ENCODE measurements at places on chromosomes 1 and 21.

GRCh38 chr1:248696261-248696660 is 6.3 kb downstream of the OR14I1 start:
- DNase-seq, result no peak

DNA sequence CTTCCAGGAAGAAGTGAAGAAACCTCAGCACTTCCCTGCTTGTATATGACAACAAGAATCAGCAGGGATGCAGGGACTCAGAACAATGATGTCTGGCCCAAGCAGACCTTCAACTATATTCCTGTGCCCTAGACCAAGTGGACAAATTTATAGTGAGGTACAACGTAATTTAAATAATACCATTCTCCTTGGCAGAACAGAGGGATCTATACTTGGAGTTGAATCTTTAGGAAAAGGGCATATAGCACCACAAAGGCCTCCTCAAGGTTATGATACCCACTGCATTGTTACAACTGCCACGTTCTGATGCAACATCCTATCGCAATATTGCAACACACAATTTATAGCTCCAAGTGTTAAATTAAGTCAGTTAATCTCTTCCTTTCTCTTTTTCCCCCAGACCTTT is 29.1 kb upstream of the GFI1 start:
- DNase-seq, result no peak

GRCh38 chr1:116886291-116886878 is 23.3 kb upstream of the PTGFRN start:
- no peak for DNase-seq

GRCh38 chr1:217088521-217089284 is 365.5 kb upstream of the ESRRG start:
- DNase-seq, result no peak

- no peak for DNase-seq
These were observed 36.1 kb downstream of the PHC2 start for GRCh38 chr1:33394770-33395169.

DNA sequence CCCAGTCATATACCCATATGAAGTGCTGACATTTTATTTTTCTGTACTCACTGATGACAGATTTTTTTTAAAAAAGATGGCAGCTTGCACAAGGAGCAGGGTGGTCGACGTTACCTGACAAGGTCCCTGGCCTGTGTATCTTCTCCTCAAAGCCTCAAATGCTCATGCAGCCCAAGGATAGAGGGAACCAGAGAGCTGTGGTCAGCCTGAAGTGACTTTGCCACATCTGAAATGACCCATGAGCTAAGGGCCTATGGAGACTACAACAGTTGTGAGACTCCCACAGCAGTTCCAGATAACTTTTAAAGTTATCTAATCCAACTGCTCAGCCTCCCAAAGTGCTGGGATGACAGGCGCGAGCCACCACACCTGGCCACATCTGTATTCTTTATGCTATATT is 131.1 kb downstream of the GLUL start:
- DNase-seq, result no peak

DNA sequence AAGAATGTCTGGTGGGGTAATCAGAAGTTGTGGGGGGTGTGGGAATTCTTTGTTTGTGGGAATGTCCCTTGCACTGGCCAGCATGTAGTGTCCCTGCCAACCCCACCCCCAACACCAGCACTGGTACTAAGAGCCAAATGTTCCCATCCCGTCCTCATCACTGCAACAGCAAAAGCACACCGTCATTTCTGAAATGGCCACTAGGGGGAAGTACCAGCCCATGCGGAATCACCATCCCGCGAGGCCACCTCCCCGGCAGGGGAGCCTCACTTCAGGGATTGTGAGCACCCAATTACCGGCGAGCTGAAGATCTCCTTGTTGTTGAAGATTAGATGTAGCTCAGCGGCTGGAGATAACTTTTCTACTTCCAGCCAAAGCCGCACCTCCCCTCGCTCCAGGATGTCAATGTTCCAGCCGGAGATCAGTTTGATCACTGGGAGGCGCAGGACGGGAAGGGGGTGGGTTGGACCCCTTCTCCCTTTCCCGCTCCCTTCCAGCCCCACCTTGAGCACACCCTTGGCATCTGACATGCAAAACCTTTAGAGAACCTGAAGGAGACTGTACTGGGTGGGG is 41.0 kb downstream of the MYOM3 start:
- peak; percentile 28 for DNase-seq

DNA sequence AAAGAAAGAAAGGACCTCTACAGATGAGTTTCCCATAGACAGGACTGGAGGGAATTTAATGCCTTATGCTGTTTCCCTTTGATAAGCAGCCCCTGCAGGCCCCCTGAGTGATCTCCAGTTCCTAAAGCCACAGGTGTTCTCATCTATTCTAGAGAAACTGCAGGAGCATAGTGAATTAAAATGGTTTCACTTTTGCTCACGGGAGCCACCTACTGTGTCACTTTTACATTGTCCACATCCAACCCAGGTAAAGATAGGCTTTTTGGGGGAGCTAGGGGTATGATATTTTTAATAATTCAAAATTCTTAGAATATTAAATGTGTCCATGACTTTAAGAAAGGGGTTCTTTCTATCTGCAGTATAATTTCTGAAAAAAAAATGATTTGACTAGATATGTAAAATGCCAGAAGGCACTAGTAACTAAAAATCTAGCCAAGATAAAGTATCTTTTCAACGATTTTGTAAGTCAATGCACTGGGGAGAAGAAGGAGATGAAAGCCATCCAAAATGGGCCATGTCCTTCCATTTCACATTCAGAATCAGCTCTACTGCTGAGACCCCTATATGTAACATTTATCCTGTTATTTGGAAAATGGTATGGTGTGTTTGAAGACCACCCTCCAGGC is 267.3 kb upstream of the DUSP10 start:
- DNase-seq, result no peak

DNA sequence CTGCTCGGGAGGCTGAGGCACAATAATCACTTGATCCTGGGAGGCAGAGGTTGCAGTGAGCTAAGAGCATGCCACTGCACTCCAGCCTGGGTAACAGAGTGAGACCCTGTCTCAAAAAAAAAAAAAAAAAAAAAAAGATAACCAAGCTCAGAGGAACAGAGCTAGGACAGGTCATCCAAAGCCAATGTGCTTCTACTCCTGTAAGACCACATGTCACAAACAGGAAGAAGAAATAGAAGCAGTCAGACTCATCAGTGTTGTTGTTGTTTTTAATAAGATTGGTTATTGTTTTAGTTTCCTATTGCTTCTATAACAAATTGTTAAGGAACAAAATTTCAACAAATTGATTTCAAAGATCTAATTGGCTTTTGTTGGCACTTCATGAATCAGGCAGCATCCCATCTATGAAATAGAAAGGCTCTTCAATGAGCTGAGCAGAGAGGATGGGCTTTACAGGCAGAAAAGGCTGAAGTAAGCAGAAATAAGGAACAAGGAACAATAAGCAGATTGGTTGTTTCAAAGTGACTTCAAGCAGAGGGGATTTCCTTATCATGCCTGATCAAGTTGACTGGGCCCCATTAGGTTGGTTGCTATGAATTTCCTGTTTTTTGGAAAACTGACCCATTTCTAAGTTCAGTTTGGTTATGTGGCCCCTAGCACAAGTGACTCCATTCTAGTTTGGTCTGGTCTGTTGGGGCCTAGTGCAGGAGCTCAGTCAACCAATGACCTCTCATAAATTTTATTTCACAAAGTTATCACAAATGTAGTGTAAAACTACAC is 6.0 kb upstream of the AKNAD1 start:
- DNase-seq, result no peak

GRCh38 chr1:230342699-230343098 is 83.4 kb downstream of the PGBD5 start:
- no peak for DNase-seq

GRCh38 chr1:200442537-200443156 is 32.8 kb upstream of the ZNF281 start:
- DNase-seq, result no peak

- no peak for DNase-seq
These were observed 67.3 kb upstream of the LAPTM5 start for GRCh38 chr1:30824736-30825429.

DNA sequence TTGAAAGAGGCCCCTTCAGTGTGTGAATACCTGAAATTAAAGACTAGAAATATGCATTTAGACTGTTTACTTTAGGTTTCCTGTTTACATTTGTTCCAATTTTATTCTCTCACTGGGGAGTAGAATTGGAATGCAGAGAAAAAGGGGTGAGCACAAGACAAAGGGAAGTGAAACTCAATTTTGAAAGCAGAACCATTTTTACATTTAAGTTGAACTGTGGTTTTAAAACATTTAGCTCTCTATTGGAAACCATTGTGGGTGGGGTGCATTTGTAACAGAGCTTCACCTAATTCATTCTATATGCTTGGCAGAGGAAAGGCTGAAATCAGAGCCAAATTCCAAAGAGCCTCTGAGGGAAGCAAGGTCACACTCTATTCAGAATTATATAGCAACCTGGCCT is 235.3 kb upstream of the C1orf105 start:
- no peak for DNase-seq

DNA sequence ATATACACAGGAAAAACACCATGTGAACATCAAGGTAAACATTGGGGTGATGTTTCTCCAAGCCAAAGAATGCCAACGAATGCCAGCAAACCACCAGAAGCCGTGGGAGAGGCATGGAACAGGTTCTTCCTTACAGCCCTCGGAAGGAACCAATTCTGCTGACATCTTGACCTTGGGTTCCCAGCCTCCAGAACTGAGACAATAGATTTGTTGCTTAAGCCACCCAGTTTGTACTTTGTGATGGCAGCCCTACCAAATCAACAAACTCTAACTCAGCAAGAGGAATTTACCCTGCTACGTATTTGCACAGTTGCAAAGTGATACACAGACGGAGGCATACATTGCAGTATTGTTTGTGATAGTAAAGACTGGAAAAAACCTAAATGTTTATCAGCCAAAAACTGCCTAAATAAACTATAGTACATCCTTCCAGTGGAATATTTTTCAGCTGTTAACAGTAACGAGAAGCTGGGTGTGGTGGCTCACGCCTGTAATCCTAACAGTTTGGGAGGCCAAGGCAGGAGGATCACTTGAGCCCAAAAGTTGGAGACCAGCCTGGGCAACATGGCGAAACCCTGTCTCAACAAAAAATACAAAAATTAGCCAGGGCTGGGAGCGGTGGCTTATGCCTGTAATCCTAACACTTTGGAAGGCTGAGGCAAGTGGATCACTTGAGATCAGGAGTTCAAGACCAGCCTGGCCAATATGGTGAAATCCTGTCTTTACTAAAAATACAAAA is 12.5 kb upstream of the ZC3H12A start:
- DNase-seq, result no peak

GRCh38 chr1:113978863-113979702 is at the start of gene OLFML3:
OLFML3 (plus strand) TSS chr1:113979474; CDS start chr1:113979517, 43 bp downstream.
- DNase-seq, result no peak

GRCh38 chr21:46193829-46194373 is 9.6 kb upstream of the SPATC1L start:
- DNase-seq, result no peak

GRCh38 chr1:46539972-46540371 is 11.5 kb downstream of the KNCN start:
- no peak for DNase-seq

DNA sequence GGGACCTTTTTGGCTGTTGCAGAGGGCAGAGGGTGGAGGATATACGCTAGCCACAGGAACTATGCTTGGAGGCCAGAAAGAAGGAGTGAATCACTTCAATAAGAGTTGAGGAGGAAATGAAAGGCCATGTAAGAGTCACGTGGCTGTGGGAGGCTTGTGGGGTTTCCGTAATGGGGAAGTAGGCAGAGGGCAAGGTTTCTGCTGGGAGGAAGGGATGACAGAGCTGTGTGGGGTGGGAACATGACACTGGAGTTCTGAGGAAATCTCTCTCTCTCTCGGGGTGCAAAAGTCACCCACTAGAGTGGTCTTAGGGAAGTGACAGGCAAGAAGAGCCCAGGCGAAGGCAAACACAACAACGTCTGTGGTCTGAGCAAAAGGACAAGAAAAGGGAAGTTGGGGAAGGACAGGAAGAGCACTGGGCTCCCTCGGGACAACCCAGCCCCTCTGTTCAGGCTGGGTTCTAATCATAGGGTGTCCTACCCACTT is 3.9 kb upstream of the CD1C start:
- no peak for DNase-seq

DNA sequence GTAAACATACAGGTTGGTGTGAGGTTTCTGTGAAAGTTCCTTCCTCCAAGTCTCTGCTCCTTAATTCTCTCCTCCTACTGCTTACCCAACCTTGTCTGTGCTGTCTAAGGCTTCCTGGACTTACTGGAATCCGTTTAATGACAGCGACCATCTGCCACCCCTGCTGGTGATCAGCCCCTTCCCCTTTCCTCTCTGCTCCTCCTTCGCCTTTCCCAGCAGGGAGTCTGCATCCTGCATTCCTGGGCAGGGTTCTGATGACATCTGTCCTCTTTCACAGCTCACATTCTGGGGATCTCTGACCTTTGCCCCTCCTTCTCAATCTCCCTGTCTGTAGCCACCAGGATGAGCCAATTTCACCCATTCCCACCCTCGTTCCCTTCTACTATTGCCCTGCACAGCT is 66.5 kb downstream of the KIRREL1 start:
- DNase-seq, result no peak

DNA sequence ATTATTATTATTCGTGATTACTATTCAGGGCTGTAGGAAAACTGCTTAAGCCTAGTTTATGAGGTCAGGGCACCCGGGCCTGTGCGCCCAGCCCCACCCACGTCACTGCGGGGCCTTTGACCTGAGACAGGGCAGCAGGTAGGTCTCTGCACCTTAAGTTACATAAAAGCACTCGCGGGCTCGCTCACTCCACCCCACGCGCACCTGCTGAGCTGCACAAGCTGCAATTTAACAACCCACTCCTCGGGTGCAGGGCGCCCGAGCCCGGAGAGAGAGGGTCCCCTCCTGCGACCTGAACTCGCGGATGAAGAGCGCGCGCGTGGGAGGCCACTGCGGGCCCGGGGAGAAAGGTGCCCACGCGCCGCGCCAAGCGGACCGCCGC is 477 bp downstream of the ICMT start:
- DNase-seq, result no peak

GRCh38 chr1:40450495-40451237 is 390 bp downstream of the ZFP69B start:
- peak; percentile 60 for DNase-seq

DNA sequence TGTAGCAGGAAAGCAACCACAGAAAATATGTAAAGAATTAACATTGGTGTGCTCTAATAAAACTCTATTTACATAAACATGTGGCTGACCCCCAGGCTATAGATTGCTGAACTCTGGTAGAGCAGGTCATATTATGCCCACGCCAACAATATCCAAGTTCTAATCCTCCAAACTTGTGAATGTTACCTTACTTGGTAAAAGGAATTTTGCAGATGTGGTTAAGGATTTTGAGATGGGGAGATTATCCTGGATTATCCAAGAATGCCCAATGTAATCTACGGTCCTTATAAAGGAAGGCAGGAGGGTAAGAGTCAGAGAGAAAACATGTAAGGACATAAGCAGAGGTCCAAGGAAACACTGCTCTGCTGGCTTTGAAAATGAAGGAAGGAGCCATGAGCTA is 201.0 kb downstream of the USH2A start:
- no peak for DNase-seq

- DNase-seq, result no peak
These were observed 9.0 kb upstream of the C1orf198 start for GRCh38 chr1:230877146-230877923.
